ENCODE measurements at places on chromosomes 7 and 10.

GRCh38 chr7:69517985-69518704 lies 80.1 kb upstream of the AUTS2 start:
- no peak for DNase-seq

- no peak for DNase-seq
Observed at GRCh38 chr10:13865758-13866491, 279.2 kb downstream of the PRPF18 start.

- no peak for DNase-seq
Observed at GRCh38 chr10:86819567-86819966, 63.1 kb downstream of the BMPR1A start.

DNA sequence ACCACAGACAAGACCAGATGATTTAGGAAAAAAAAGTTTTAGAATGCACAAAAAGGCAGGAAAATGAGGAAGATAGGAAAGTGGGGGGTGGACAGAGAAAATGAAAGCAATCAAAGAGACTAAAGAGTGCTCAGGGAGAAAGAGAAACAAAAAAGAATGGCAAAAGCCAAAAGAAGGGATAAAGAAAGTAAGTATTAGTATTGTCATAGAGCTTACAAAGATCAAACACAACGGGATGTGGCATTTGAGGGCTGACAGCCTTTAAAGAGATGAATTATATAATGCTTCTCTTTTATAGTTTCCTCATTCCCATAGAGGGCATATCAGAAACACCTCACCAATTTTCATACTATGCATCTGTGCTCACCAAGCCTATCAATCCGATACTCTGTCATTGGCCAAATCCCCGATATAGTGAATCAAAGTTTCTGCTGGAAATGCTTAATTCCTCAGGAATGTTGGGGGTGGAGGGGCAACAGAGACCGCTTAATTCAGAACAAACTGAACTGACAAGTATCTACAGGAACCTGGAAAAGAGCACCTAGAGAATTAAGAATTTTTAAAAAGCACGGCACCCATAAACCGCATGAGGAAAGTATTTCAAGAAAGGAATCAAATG lies 2.7 kb downstream of the COG5 start:
- no peak for DNase-seq

- DNase-seq, result no peak
Observed at GRCh38 chr7:110944966-110945644, 145.8 kb upstream of the LRRN3 start.

- no peak for DNase-seq
Observed at GRCh38 chr10:133251388-133252222, 13.9 kb downstream of the VENTX start.

DNA sequence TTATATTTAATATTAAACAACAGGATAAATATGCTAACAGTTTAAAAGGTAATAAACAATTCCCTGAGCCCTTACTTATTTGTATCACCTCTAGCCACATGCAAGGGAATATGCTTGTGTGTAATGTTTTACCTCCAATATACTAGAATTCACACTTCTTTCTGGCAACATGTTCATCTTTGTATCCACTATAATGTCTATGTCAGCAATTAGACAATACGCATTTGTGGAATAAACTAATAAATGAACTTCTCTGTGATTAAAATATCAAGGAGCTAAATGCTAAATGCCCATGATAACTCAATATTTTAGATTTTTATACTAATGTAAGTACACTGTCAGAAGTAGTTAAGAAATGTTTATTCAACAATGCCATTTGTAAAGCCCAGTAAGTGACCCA lies 350.5 kb downstream of the DGKB start:
- no peak for DNase-seq

GRCh38 chr7:134452419-134452838 lies 6.5 kb downstream of the AKR1B1 start:
- DNase-seq, result no peak

DNA sequence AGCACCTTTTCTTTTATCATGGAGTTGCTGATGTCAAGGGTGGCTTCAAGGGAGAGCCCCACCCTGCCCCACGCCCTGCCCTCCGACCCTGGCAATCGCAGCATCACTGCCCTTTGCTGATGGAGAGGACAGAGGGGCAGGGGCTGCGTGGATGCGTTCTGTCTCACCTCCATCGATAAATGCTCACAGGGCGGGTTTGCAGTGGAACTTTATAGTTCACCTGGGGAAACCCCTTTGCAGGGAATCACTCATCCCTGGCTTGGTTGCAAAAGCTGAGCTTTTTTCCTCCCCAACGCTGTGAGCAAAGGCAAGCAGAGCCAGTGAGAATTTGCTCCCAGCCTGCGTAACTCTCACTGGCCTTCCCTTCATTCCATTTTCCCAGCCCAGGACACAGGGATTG lies 176.8 kb downstream of the WDR37 start:
- DNase-seq, result no peak

- no peak for DNase-seq
Observed at GRCh38 chr10:94192974-94193373, 169.8 kb downstream of the NOC3L start.

GRCh38 chr10:123878666-123879303 lies 12.8 kb downstream of the CPXM2 start:
- DNase-seq, result no peak

GRCh38 chr10:104123397-104123796 lies 1.4 kb downstream of the SFR1 start:
- no peak for DNase-seq

DNA sequence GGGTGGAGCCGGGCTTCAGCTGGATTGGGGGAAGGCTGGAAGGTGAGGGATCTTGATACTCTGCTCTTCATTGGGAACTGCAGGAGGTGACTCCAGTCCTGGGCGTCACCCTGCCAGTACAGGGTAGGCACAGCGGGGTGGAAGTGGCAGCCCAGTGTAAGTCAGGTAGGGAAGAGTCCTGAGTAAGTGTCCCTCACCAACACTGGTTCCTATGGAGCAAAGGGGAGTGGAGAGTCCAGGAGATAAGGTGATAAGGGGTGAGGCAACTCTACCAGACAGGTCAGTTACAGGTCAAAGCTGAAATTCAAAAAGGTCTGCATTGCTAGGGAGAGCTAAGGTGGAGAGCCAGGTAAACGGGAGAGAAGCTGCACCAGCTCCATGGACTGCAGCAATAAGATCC lies 145.6 kb upstream of the NFE2L3 start:
- no peak for DNase-seq

- no peak for DNase-seq
Observed at GRCh38 chr7:112223310-112223709, 16.8 kb downstream of the ZNF277 start.

DNA sequence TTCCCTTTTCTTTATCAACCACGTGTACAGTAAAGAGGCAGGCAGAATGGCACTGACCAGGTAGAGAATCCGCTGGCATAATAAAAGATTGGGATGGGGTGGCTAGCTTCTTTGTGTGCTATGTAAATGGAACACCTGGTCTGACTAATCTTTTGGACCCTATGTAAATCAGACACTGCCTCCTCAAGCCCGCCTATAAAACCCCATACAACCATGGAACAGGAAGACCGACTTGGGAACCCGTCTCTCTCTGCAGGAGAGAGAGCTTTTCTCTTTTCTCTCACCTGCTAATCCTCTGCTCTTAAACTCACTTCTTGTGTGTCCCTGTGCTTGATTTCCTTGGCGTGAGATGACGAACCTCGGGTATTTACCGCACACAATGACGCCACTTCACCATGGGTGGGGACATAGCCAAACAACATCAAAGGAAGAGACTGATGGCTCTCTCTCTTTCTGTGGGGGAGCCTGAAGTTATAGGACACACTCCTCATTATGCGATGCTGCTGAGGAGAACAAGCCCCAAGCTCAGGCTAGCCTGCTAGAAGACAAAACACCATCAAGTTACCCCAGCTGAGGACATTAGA lies 94.2 kb downstream of the ARL5B start:
- DNase-seq, result no peak

DNA sequence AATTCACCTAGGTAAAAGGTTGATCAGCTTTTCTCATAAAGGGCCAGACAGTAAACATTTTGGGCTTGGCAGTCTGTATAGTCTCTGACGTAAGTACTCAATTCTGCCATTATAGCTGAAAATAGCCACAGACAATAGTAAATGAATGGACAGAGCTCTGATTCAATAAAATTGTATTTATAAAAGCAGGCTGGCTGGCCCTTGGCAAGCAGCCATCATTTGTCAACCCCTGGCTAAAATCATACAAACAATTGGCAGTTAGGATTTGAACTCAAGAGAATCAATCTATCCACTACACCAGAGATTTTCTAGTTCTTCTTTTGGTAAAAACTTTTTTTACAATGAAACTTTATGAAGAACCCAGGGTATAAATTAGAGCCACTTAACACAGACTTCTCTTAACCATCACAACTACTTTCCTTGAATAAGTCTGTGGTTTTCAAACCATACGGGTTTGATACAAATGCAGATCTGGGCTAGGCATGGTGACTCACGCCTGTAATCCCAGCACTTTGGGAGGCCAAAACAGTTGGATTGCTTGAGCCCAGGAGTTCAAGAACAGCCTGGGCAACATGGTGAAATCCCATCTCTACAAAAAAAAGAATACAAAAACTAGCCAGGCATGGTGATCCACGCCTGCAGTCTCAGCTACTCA lies 124.5 kb downstream of the SLC16A9 start:
- DNase-seq, result no peak

GRCh38 chr7:158924956-158925355 lies 68.6 kb downstream of the DYNC2I1 start:
- peak; percentile 1 for DNase-seq

GRCh38 chr10:34581801-34582532 lies 233.1 kb downstream of the PARD3 start:
- no peak for DNase-seq

- no peak for DNase-seq
Observed at GRCh38 chr7:102992938-102993717, 80.3 kb downstream of the LRRC17 start.

DNA sequence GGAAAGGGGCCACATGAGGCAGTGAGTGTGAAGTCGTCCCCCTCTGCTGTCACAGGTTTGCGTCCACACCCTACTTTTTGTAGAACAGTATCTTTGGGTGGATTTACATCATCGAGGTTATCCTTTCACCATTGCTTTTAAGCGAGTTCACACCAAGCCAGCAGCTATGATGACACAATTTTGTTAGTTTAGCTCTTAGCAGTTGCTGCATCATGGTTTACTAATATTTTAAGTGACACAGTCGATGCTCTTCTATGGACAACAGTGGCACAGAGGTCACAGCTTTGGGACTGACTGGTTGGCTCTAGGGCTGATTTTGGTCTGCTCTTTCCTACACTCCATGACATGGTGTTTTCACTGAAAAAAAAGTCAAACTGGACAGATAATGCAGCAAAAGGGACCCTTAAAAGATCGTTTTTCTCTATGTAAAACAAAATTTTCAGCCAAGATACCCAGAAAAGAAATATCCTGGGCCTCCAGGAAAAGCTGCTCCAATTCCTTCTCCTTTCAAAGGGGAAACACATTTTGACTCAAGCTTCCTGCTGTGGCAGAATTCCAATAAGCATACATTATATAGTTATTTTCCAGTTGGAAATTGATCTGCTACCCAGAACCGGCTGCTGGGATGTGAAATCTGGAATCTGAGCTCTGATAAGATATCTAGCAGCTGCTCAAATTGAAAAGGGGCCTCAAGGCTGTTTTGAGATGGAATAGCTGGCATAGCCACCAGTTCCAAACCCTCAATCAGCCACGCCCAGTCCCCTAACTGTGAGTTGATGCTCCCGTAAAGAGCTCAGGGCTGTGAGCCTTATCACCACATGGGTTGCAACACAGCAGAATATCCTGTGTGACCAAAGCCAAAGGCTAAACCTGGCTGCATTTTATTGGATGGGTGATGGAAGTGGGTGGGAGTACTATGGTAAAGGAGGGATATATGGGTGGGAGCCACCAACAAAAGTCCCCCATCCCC lies 114.2 kb downstream of the SMURF1 start:
- no peak for DNase-seq

- DNase-seq, result no peak
Observed at GRCh38 chr7:142870147-142870559, 15.3 kb downstream of the EPHB6 start.

GRCh38 chr7:37295401-37295800 lies 153.3 kb downstream of the ELMO1 start:
- DNase-seq, result no peak

DNA sequence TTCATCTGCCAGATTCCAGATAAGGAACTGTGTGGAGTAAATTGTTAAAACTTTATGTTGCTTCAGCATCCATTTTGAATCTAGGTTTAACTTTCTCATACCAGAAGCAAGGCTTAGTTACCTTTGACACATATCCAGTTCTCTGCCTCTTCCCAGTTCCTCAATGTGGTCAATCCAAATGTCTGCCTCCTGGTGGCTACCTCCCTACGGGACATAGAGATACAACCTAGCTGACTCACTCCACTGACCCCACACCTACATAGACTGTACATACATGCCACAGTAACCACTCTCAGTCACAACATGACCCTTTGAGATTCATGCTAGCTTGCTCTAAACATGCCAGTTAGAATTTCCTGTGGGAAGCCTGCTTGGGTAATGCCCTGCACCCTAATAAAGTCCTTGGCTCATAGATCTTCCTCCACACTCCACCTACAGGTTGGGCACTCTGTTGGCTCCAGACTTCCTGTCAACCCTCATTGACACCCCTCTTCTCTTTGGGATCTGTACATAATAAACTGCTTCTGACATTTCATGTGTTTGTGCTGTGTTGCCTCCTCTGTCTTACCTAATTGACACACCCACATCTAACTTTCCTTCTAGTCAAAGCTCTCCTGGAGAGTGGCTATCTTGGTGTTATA lies 278.1 kb downstream of the HTR7 start:
- no peak for DNase-seq

DNA sequence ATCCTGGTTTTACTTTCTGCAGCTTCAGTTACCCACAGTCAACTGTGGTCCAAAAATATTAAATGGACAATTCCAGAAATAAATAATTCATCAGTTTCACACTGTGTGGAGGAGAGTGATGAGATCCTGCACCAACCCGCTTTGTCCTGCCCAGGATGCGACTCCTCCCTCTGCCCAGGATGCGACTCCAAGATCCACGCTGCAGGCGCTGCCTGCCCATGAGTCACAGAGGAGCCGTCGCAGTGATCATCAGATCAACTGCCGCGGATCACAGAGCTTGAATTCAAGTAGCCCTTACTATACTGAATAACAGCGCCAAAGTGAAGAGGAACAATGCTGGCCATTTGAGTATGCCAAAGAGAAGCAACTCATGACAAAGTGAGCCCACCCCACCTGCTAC lies 61.5 kb downstream of the GRB10 start:
- no peak for DNase-seq

GRCh38 chr7:68679459-68680234 lies 918.6 kb upstream of the AUTS2 start:
- DNase-seq, result no peak

DNA sequence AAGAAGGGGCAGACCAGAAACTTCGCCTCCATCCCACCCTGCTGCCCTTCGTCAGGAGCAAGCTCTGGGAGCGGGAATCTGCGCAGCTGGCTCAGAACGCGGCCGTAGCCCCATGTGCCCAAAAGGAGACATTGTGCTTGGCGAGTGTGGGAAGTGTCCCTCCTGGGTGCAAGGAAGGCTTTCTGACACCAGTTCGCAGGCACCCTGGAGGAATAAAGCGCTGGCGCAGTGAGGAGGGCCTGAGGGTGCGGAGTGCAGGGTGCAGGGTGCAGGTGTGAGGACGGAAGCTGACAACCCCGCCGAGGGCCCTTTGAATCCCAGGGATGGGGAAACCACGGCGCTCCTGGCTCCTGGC lies 811 bp downstream of the SLIT1 start:
- DNase-seq, result no peak

GRCh38 chr10:12466704-12467305 lies 117.5 kb downstream of the CAMK1D start:
- no peak for DNase-seq

GRCh38 chr7:127290116-127290655 lies 37.4 kb upstream of the GRM8 start:
- no peak for DNase-seq

GRCh38 chr10:31745612-31746376 lies 182.8 kb downstream of the ARHGAP12 start:
- peak; percentile 72 for DNase-seq

GRCh38 chr10:118767297-118768040 lies 12.7 kb upstream of the CACUL1 start:
- DNase-seq, result no peak

All from amniotic stem cell (primary cell).